Foreskin keratinocyte (primary cell): ENCODE measurements at places on chromosomes 2 and 18. TPM values are rescaled to one million over a fixed set of nuclear protein-coding genes. Genes with fewer than 3 reads are reported as not detected.

DNA sequence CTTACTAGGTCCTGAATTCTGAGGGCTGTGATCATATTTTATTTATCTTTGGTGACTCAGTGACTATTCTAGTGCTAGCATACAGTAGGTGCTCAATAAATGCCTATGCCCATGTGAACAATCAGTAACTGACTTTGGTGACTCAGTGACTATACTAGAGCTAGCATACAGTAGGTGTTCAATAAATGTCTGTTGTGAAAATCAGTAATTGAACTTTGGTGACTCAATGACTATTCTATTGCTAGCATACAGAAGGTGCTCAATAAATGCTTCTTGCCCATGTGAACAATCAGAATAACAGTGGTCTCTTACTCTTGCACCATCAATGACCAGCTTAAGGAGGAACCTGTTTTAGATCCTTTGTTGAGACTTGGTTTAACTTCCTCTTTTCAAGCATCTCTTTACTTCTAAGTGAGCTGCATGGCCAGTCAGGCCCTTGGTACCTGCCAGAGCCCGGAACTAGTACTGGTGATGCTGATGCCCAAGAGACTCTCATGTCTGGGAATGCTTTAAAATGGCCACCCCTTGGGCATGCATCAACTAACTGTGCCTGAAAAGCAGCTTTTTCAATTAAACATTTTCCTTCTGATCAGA, 214.9 kb upstream of the SPRED2 start:
- DNase-seq = no peak

GRCh38 chr2:143402451-143402850, 273.2 kb downstream of the ARHGAP15 start:
- no peak for DNase-seq

DNA sequence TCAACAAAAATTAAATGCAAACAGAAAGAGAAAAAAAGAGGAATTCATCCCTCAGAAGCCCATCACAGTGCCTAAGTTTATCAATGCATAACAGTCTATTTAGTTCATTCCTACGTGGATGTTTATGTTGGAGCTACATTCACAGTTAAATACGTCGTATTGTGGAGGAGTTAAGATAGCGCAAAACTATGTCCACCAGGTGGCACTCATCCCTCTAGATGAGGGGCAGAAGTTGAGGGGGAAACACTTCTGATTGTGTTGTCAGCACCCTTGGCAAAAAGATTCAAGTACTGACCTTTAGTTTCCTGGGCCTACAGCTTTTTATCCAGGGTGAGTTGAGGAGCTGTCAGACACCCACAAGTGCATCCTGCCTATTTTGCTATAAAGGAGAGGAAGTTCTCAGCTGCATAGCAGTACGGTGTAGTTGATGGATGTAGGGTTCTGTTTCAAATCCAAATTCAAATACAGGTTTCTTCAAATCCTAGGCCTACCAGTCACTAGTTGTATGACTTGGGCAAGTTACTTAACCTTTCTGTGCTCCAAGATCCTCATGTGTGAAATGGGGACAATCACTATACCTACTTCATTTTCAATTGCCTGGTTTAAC, 26.8 kb upstream of the MYO1B start:
- DNase-seq = peak; percentile 52

DNA sequence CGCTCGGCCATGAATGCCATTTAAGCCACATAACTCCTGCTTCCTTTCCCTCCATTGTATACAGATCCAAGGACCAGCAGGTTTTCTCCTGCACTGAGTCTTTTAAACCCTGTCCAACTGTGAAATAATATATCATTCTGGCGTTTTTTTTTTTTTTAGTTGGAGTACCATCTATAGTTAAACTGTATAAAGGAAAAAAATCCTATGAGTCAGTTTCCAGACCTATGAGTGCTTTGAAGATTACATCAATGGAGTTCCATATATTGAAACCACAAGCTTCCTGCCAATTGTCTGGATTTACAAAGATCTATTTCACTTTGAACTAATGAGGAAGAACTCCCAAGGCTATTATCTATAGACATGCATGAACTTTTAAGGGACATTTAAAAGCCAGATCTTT, 2.4 kb upstream of the MALT1 start:
- DNase-seq = peak; percentile 86

DNA sequence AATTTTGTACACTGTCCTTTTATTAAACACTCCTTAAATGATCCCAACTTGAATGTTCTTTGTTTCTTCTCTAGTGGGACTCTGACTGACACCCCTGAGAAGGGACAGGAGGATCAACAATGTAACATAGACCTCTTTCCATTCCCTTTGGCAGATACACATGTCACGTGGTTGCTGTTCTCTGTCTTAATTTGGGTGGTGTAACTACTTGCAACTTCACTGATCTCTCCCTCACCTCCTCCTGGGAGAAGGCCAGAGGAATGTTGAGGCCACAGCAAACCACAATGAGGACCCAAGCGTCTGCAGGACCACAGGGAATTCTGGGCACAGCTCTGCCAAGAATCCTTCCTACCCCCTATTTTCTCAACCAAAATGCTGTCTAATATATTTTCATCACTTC, 205.6 kb downstream of the RTP5 start:
- no peak for DNase-seq

DNA sequence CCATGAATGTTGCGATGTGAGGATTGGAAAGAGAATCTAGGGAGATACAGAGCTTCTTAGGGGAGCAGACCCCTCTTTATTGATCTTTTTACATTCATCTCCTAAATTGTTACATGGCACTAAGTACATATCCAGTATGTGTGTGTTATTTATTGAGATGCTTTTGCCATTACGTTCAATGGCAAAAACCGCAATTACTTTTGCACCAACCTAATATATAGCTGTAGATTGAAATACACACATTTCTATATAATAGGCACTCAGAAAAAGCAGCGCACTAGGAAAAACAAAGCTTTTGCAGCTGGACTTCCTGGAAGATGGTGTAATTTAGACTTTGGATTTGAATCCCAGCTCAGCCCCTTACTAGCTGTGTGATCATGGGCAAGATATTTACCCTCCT, 849.4 kb downstream of the SLC4A3 start:
- no peak for DNase-seq

GRCh38 chr18:6069103-6069502, 173.8 kb upstream of the TMEM200C start:
- DNase-seq = no peak

- DNase-seq = peak; percentile 50
Observed at GRCh38 chr2:101330253-101330933, 21.9 kb upstream of the RNF149 start.

DNA sequence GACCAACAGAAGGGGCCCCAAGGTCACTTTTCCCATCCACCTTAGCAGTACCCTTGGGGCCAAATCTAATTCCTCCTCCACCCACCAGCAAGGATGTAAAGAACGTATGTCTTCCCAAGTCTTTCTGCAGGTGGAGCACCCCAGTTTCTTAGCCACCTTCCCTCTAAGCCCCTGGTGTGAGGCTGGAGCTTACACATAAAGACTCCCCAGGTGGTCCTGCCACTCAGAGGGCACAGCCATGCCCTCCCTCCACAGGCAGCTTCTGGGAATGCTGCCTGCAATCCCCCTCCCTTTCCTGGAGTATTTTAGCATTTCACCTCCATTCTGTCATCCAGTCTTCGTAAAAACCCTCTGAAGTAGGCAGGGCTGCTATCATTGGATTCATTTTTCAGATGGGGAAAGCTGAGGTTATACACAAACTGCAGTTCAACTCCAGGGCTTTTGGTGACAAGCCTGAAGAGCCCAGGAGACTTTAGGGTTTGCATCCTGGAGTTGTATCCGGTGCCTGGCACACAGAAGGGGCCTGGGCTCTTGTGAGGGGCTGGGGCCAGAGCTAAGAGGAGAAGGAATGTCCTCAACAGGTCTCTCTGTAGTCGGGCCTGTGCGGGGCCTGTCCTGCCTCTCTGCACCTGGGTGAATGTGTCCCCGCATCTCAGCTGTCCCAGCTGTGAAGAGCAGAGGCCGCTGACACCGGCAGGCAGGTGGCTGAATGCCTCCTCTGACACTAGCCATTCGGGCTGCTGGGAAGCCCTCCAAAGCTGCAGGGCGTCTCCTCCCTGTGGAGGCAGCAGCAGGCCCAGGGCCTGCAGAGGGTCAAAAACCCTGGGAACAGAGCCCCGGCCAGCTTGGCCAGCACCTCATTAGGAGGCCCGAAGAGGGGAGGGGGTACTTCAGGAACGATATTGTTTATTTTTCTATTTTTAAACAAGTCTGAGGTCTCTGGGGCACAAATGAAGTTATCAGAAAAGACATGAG, 27.6 kb downstream of the CIB4 start:
- DNase-seq = no peak

DNA sequence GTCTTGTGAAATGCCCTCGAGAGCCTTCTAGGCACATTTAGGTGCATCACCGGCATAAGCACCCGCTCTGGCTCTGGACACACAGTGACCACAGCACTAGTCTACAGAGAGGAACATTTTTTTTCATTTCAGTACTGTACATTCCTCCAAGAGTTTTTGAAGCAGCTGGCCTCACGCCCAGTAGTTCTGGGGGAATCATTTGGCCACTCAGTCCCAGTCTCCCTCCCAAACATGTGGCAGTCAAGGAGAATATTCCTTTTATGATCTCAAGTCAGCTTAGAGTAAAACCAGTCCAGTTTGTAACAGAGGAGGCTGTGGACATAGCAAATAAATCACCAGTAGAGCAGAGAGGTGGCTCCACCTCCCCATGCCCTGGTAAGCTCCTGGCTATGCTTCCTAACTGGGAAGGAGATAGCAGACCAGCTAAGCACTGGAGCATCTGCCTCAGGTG, 48.1 kb downstream of the KCNE4 start:
- DNase-seq = no peak

DNA sequence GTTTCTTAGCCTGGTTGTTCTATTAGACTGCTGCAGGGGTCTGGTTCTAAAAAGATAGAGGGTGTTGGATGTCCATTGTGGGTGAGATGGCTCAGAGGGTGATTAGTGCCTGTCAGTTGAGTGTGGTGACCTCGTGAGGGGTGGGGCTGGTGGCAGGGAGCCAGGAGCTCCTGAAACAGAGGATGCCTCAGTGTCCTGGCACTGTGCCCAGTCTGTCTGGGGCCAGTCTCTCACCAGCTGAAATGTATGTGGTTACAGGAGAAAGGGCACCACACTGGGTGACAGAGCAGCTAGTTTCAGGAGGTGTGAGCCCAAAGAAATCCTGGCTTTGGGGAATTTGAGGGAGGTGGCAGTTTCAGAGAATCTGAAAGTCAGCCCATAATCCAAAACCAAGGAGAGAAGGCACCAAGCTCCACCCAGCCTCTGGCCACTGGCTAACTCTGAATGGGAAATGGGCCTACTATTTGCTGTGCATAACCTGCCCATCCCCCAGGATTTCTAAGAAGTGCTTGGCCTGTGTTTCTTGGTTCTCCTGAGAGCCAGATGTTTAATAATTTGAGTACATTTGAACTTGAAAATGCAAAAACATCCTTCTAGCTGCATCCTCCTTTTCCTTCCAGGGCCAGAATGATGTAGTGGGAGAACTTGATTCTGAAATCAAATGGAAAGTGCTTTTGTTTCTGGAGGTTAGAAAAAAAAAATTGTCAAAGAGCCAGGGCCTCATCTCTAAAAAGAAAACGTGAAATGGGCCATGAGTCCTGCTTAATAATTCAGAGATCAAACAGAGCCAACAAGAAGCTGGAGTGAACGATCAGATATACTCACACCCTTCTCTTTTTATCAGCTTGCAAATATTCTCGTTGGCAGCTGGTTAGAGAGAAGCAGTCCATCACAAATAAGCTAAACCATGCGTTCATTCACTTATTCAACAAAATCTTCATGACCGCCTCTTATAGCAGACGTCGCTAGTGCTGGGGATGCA, 92.3 kb downstream of the B3GNT2 start:
- DNase-seq = peak; percentile 27

DNA sequence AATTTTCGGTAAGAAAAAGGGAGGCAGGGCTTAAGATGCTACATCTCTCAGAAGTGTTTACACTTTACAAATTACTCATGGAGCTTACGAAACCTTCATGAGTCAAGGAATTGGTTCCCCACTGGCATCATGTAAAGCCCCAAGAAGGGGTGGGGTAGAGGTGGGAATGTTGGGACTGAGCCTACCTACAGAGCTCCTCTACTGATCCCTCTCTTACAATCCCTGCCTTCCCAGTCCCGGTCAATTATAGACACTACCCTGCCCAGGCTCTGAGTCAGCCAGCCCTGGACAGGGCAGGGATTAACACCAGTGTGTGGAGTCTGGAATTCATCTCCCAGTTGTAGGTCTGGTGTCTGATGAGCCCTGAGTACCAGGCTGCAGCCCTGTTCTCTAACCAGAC, 248.9 kb downstream of the PAX3 start:
- peak; percentile 12 for DNase-seq

DNA sequence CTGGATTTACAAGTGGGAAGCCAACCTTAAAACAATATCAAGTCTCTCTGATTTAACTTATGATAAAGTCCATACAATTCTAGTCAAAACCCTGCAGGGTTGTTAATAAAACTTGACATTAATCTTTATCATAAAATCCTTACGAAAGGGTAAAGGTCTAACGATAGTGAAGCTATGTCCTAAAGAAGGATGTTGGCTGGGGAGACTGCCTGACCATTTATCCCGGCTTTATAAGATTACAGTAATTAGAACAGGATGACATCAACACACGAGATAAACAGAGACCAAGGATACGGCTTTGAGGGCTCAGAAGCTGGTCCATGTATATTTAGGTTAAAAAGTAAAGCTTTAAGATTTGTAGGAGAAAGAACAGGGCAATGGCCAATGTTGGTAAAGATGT, 189.0 kb upstream of the COPS8 start:
- no peak for DNase-seq

GRCh38 chr18:79601234-79601633, 78.4 kb upstream of the CTDP1 start:
- no peak for DNase-seq

- no peak for DNase-seq
Observed at GRCh38 chr2:71455741-71456569, 2.6 kb downstream of the DYSF start.

DNA sequence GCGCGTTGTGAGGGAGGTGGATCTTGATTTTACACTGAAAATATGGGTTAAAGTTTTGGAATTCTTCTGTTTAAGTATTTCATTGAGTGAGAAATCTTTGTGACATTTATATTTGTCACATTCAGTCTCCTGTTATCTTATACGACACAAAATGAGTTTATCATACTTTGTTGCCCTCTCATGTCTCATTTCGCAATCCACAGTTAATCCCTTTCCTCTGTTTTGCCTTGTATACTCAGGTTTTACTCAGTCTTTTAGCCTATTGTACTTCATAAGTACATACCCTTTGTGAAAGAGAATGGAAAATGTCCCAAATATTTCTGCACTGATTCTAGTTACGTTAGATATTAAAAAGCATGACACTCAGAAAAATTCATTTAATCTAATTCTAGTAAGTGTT, 142.7 kb downstream of the ATP9B start:
- no peak for DNase-seq

GRCh38 chr2:240996161-240996833, 2.1 kb upstream of the SNED1 start:
- no peak for DNase-seq

Gene B3GNT7
- total RNA-seq = 0.07 and 0.10 TPM in 2 replicates

Gene TMEM37
- total RNA-seq = 0.21 TPM in 1 of 2 replicates, not detected in the other

Gene WNT6
- not detected in 2 replicates for total RNA-seq

Gene PRKAG3
- total RNA-seq = not detected in 2 replicates

Gene CFAP221
- total RNA-seq = not detected in 2 replicates

Gene NCKAP5
- total RNA-seq = 1.3 and 3.0 TPM in 2 replicates

Gene MOGAT1
- not detected in 2 replicates for total RNA-seq

Gene HOXD12
- not detected in 2 replicates for total RNA-seq

Gene ATP8B1
- total RNA-seq = 13.5 and 14.7 TPM in 2 replicates
